A549 (cell line): ENCODE measurements at places on chromosomes 1 and 21.
A peak's percentile ranks its signal among the peaks of the same experiment; 100 is the strongest.

DNA sequence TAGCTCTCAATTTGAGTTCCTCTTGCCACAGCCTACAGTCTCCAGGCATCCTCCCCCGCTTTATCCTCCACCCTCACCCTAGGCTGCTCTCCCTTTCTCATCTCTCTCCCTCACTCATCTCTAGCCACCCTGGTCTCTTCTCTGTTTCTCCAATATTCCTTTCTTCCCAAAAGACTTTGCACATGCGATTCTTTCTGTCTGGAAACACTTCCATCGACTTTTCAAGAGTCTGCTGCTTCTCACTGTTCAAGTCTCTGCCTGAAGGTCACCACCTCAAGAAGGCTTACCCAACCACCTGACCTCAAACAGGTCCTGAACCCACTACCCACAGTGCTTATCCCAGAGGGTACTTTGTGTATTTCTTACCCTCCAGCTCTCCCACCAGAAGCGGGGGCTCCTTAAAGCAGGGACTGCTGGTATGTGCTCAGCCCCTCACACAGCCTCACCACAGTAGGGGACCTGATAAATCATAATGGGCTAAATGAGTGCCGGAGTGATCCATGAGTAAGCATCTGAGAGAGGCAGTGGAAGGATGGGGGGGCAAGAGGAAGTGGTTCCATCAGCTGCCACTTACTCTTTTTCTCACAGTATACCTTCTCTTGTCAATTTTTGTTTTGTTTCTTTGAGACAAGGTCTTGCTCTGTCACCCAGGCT is 14.3 kb upstream of the KRTAP19-8 start:
- DNase-seq, result no peak

- DNase-seq, result no peak
Measured at GRCh38 chr21:19999369-20000272, 998.6 kb upstream of the NCAM2 start.

DNA sequence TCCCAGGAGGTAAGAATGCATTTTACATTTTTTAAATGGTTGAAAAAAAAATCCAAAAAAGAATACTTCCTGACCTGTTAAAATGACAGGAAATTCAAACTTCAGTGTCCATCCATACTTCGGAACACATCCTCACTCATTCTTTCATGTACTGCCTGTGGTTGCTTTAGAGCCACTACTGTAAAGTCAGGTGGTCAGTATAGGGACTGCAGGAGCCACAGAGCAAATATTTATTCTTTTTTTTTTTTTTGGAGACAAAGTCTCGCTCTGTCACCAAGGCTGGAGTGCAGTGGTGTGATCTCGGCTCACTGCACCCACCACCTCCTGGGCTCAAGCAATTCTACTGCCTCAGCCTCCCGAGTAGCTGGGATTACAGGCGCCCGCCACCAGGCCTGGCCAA is 124.7 kb downstream of the CLIC6 start:
- no peak for DNase-seq

- peak; percentile 65 for DNase-seq
Measured at GRCh38 chr1:190000365-190000872, 477.2 kb downstream of the BRINP3 start.

GRCh38 chr1:30303387-30303786 is 420.0 kb downstream of the MATN1 start:
- no peak for DNase-seq

DNA sequence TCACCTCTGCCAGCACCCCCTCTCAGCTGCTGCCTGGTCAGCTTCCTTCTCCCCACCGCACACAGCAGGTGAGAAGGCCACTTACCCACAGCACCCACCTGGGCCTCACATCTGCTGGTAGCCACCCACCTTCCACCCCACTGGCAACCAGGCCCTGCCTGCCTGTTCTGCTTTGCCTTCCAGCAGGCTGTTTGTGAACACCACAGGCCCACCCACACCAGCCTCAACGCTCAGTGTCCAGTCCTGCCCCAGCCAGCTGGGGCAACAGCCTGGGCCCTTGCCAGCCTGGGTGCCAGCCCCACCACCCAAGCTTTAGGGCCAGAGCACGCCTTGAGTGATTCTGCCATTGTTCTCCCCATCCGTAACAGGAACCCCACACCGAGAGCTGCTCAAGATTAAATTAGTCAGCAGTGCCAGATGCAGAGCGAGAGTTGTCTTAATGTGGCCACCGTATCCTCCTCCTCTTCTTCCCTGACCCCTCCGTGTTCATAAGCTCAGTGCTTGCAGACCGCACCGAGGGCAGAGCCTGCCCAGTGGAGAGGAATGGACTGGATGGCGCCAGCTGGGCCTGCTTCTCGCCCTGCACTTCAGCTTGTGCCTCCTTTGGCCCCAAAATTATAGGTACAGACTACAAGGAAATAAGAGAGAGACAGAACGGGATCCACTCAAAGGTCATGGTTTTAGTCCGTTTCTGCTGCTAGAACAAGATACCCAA is 120.3 kb upstream of the COL6A1 start:
- DNase-seq, result no peak

GRCh38 chr21:41819856-41820281 is 53.0 kb upstream of the RIPK4 start:
- DNase-seq, result no peak

DNA sequence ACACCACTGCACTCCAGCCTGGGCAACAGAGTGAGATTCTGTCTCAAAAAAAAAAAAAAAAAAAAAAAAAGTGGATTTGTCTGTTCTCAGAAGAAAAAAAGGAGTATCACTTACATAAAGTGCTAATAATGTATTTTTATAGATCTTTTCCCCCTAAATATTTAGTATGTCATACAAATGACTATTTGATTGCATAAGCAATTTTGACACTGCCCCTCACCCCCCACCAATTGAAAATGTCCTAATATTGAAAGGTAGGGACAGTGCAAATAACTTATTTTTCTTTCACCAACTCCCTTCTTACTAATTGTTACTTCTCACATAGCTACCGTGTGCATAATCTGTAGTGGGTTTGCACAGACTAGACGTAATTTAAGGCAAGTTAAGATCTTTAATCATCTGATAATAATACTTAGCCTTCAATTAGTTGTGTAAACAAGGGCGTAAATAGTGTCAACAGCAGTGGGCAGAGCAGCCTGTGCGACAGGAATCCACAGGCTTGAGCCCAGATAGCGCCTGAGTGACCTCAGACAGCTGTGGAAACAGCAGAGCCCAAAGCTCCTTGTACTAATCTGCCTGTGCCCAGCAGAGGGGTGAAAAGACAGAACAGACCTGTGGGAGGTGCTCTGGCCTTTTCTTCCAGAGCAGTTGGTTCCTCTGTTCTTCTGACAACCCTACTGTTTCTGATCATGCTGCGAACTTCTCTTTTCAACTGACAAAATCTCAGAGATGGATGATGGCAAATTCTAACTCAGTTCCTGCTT is 4.5 kb upstream of the IER5 start:
- peak; percentile 80 for DNase-seq

DNA sequence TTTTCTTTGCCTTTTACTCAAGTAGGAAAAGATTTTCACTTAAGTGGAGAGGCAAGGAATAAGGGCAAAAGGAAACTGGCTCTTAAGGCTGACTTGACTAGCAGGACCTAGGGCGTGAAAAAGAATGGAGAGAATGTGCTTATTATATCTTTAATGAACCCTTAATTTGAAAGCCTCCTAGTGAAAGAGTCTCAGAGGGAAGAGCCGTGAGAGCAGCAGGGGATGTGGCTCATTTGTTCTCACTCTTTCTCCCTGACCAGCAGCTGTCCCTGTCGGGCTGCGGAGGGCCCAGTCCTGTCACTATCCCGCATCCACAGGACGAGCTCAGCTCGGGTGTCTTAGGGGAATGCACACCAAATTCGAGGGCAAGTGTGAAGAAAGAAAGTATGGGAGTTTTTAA is 180.1 kb downstream of the EDEM3 start:
- no peak for DNase-seq

GRCh38 chr1:109821221-109821669 is 57.5 kb upstream of the EPS8L3 start:
- peak; percentile 70 for DNase-seq

DNA sequence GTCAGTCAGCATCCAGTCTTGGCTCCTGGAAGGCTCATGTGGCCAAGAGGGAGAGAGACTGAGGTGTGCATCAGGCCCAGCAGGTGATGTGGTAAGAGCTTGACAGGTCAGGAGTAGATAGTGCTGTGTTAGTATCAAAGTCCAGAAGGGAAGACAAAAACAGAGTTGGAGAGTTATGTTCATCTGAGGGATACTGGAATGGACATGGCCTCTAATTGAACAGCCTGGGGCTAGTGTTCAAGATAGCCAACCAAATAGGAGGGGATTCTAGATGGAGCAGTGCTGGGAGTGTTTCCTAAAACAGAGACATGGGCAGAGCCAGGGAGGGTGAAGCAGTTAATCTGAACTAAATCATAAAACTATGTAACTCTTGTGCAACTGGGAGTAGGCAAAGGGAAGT is 120.7 kb upstream of the MARK1 start:
- no peak for DNase-seq

GRCh38 chr21:20254964-20255363 is 743.2 kb upstream of the NCAM2 start:
- DNase-seq, result no peak

DNA sequence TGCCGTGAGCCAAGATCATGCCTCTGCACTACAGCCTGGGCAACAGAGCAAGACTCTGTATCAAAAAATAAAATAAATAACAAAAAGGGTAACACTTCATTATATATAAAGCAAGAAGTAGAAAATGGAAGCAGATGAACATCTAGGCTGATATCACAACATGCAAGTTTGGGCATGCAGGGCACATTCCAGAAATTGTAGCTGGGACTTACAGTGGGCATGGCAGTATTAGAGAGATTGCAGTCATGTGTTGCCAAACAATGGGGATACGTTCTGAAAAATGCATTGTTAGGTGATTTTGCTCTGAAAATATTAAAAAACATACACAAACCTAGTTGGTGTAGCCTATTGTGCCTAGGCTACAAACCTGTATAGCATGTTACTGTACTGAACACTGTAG is 441.0 kb upstream of the PRMT6 start:
- no peak for DNase-seq

DNA sequence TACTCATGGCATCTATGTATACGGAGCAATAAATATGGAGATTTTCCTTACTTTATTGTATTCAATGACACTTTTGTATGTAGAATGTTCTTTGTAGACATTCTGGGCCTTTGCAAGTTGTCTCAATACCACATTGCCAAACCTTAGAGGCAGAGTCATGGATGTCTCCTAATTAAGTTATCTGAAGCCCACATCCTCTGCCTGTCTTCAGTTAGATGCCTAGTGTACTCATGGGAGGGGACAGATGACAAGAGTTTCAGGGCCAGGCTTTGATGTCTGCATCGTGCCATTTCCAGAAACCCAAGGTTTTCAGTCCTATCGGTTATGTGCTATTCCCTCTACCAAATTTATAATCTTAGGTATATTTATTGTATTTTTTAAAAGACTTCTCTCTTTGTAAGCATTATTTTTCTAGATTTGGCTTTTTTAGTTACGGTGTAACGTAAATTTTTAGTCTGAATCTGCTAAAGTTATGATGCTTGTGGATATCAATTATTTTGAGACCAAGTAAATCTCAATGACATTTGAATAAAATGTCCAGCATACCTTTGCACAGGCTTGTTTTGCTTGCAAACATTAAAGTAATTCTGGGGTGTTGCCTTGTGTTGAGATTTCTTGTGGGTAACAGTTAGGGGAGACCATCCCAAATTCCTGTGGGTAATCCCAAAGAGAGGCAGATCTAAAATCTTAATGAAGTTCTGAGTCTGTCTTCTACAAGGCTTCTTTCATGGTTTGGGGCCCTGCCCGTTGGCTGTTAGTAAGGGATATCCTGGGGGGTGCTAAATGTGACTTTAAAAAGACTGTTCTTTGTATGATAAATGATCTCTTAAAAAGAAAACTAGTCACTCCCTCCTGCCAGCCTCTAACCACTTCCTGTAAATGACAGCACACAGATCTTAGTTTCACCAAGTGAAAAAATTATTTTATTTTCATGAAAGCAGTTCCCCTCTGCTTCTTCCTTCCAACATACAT is 8.0 kb upstream of the MACF1 start:
- no peak for DNase-seq

DNA sequence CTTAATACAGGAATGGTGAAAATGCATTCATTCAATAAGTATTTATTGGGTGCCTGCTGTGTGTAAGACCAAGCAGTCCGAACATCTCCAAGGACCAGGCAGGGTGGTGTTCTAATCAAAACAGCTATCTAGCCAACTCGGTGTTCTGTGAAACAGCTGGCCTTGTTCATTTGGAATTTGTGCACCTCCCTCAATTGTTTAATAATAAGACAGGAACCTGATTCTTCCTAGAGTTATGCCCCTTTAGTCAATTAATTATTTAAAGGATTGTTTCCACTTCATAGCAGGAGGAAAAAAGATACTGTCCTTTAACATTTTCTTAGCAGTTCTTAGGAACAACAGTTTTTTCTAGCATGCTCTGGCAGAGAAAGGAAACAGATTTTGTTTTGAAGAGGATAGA is 30.4 kb downstream of the S100A10 start:
- DNase-seq, result no peak

DNA sequence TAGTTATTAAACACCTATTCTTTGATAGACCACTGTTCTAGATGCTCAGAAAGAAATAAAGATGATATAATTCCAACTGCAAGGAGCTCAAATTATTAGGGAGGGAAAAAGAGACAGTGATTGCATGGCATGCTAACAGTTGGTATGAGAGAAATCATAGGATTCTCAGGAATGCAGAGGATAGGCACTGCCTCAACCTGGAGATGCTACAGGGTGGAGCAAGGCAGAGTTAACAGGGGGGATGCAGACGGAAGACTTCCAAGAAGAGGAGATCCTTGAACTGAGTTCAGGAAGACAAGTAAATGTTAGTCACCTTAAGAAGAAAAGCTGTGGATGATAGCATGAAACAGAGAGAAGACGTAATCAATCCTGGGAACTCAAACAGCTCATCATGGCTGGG is 123.7 kb downstream of the DAB1 start:
- DNase-seq, result no peak

DNA sequence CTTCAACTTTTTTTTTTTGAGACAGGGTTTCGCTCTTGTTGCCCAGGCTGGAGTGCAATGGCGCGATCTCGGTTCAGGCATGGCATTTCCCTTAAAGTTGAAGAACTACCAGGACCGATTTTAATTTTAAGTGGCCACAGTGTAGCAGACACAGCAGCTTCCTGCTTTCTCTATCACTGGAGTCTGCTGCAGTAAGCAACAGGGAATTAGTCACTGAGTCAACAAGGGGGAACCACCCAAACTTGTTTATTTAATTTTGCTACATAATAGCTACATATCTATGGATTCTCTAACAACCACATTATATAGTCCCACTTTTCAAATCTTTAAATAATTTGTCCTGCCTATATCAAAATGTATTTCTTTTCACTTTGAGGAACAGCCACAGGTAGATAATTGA is 12.5 kb upstream of the TNNI3K start:
- peak; percentile 4 for DNase-seq

GRCh38 chr1:198934901-198935305 is 296.1 kb downstream of the PTPRC start:
- no peak for DNase-seq

DNA sequence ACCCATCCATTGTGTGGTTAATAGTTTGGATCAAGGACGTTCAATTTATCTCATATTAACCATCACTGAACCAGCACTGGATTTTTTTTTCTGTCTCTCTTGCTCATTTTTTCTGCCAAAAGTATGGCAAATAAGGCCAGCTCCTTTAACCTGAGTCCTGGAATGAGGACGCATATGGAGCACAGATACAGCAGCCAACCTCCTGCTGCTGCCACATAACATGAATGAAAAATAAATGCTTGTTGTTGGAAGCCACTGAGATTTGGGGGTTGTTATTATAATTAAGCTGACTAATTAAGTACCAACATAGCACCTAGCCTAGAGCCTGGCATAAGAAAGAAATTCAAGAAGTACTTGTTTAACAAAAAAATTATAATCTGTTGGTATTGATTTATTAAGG is 335.3 kb upstream of the DUSP10 start:
- DNase-seq, result no peak
